ENCODE measurements at places on chromosomes 13 and 19. TPM values are rescaled to one million over a fixed set of nuclear protein-coding genes. Genes with fewer than 3 reads are reported as not detected.

KLK3 gene
- total RNA-seq: not detected

ATXN8OS gene
- total RNA-seq: not detected

INSL3 gene
- total RNA-seq: 7.2 TPM

ZNF846 gene
- 11.2 TPM for total RNA-seq

OR10H5 gene
- total RNA-seq: not detected

SHANK1 gene
- total RNA-seq: not detected

Measured in activated naive CD4-positive, alpha-beta T cell treated with anti-CD3 and anti-CD28 coated beads, Interleukin-2, amount 10 ng/mL, durations not matched to agents 5 hours and 36 hours (primary cell).